Stimulated activated effector memory CD8-positive, alpha-beta T cell treated with anti-CD3 and anti-CD28 coated beads, Interleukin-12 subunit alpha, Interleukin-12 subunit beta, amount 100 ng/mL, for 72 hours (primary cell): ENCODE measurements at places on chromosomes 1 and 21.

GRCh38 chr1:81559662-81560350 lies 240.9 kb upstream of the ADGRL2 start:
- no peak for DNase-seq

DNA sequence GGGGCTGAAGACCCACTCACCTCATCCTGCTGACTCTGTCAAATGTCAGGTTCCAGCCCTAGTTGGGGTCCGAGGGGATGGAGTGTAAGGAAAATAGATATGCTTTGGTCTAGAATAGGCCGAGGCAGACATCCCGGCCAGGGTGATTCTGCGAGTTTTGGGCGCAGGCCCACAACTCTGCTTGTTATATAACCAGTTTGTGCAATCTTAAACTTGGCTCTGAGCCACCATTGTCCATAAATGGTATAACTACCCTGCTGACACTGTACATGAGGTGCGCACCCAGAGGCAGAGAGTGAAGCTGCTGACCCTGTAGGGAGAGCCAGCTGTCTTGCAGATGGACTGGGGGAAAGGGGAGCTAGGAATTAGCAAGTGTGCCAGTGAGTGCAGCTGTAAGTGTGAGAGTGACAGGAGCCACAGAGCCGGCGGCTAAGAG lies 1388.8 kb downstream of the AMY1C start:
- no peak for DNase-seq

DNA sequence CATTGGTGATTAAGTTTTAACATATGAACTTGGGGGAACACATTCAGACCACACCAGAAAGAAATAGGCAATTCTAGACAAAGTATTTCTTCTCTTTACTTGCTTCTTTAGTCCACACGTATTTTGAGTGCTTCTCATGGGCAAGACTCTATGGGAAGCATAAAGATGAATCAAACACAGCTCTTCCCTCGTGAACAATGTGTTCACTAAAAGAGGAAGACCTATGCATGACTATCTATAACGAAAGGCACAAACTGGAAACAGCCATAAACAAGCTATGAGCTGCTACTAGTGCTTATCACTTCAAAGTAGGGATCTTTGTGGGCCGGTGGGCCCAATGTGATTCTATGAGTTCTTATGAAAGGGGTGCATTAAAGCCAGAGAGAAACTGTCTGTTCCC lies 53.0 kb upstream of the PRDX6 start:
- DNase-seq, result no peak

DNA sequence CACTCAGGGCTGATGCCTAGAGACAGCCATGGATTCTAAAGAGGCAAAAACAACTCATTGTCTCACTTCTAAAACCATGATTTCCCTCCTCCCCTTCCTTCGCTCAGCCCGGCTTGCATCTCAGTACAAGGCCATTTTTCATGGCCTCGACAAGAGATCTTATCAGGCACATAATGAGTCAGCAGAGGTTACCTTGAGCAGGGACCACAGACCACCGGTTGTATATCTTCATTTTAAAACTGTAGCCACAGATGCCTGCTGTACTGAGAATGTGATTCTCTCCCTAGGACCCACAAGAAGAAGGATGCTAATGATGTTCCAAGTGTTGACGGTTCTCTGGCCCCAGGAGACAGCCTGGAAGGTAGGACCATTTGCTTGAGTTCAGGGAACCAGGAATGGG lies 331.9 kb downstream of the AJAP1 start:
- no peak for DNase-seq

GRCh38 chr1:225998560-225999226 lies 450 bp downstream of the SDE2 start:
- DNase-seq, result no peak

GRCh38 chr1:22808676-22809483 lies 98.2 kb downstream of the EPHB2 start:
- no peak for DNase-seq

GRCh38 chr1:9331016-9331415 lies 38.3 kb downstream of the SPSB1 start:
- no peak for DNase-seq

GRCh38 chr1:212286556-212287131 lies 1.4 kb downstream of the PPP2R5A start:
- no peak for DNase-seq

DNA sequence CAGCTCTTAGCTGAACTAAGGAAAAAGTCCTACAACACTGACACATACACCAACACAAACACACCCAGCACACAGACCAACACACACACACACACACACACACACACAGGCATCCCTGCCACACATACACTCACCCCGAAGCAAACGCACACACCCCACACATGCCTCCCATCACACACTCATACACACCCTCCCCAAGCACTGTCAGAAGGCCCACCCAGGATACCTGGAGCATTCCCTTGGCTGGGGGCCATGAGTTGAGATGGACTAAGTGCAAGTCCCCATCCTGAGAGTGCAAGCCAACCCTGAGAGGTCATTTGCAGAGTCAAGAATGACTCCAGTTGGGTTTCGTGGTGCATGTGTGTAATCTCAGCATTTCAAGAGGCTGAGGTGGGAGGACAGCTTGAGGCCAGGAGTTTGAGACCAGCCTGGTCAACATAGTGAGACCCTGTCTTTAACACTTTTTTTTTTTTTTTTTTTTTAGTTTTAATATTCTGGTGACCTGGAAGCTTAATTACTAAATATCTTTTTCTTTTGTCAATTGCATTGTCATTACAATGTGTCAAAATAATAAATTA lies 117.3 kb downstream of the RHOU start:
- no peak for DNase-seq
